Fibroblast of skin of left biceps (primary cell): ENCODE measurements at places on chromosomes 1 and 21.

DNA sequence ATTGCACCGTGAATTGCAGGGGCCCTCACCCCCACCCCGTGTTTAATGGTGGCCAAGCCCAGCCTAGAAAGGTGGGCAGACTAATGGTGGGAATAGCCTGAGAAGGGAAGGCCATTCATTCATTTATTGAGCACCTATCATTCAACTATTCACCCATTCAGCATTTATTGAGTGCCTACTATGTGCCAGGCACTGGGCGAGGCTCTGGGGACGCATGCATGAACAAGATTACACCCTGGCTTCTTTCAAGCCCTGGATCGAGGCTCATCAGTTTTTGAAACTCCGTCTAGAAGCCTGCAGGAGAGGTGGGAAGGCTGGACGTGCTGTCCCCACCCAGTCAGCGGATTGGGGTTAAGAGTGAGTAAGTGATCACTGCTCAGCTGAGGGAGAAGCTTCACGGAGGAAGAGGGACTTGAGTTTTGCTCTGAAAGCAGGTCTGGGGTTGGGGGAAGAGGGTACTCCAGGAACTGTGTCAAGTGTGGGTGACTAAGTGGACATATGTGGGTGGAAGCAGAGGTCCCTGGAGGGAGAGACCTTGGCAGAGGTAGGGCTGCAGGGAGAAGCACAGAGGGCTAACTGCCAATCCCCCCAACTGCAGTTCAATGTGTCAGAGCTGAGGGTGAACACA lies 35.6 kb downstream of the MEF2D start:
- no peak for DNase-seq

- no peak for DNase-seq
Measured at GRCh38 chr1:161905269-161905884, 118.3 kb downstream of the OLFML2B start.

- no peak for DNase-seq
Measured at GRCh38 chr1:38670544-38671122, 188.9 kb downstream of the RRAGC start.

- DNase-seq, result no peak
Measured at GRCh38 chr1:157523774-157524493, 28.4 kb downstream of the FCRL5 start.

GRCh38 chr1:170768929-170769328 lies 105.0 kb downstream of the PRRX1 start:
- no peak for DNase-seq

GRCh38 chr1:220804202-220804586 lies 17.5 kb downstream of the MTARC1 start:
- DNase-seq, result no peak

- DNase-seq, result no peak
Measured at GRCh38 chr1:59506952-59507351, 210.1 kb downstream of the FGGY start.

GRCh38 chr21:38979271-38980121 lies 173.8 kb downstream of the ETS2 start:
- no peak for DNase-seq

DNA sequence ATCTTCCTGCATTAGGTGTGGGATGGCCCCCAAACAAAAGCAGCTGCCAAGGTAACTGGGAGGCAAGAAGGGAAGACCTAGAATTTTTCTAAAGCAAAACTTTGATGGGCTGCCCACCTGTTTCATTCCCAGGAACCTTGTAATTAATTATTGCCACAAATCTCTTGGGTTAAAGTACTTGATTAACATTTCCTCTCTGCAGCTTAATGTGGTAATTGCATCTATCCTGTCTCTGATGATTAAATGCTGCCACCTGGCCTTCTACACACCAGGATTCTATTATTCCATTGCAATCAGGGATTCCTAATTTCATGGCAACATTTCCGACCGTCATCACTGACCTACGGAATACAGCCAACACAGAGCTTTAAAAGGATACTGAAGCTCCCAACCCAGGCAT lies 68.3 kb upstream of the RC3H1 start:
- no peak for DNase-seq

DNA sequence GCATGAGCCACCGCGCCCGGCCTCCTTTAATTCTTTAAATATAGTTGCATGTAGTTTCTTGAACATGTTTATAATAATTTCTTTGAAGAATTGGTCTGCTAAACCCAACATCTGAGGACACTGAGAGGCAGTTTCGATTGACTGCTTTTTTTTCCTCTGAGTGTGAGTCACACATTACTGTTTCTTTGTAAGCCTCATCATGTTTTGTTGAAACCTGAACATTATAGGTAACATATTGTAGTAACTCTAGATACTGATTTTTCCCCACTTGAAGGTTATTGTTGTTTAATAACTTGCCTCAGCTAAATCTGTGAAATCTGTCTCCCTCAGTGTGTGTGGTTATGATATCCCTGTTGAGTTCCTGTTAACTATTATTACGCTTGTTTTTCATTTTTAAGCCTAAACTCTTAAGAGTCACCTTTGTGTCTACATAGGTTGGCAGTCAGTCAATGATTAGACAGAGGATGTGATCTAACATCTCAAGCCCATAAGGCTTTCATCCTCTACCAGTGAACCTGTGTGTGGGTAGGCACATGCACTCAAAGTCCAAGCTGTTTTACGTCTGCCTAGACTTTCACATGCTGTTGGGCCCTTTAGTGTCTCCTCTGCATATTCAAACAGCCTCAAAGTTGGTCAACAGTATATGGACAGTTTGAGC lies 155.5 kb downstream of the KCNH1 start:
- no peak for DNase-seq

DNA sequence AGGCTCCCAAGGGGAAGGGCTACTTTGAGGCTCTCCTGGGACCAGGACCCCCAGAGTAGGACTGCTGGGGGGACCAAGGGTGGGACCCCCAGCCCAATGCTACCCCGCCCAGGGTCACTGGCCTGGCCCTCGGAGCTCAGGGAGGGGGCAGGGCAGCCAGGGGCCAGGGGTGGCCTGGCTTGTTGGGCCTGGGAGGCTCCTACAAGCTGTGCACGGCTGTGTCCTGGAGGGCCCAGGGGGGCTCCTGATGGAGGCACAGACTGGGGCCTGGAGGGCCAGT lies 2.2 kb downstream of the HES4 start:
- no peak for DNase-seq

DNA sequence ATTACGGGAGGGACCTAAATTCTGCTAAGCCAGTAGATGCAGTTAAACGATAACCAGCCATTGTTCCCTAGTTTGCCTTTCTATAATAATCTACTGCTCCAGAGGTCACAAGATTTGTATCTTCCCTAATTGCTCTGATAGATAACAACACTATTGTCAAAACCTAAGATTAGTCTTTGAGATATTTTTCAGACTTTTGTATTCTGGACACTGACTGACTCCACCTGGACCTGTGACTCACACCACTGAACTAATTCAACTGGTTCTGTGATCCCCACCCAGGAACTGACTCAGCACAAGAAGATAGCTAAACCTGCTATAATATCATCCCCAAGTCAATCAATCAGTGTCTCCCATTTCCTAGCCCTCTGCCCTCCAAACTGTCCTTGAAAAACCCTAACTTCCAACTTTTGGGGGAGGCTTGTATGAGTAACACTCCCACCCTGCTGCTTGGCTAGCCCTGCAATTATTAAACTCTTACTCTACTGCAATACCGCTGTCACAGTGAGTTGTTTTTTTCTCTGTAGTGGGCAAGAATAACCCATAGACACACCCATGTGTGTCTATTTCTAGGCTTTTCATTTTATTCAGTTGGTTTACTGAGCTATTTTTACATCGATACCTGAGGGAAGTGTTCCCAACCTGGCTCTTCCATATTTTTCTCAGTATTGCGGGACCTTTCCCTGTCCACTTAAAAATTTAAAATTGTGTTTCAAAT lies 11.2 kb downstream of the KIFAP3 start:
- no peak for DNase-seq
